Daoy (cell line): ENCODE measurements at places on chromosomes 11 and 22. TPM values are rescaled to one million over a fixed set of nuclear protein-coding genes. Genes with fewer than 3 reads are reported as not detected.

Gene KRTAP5-8
- total RNA-seq = not detected in 2 replicates

DNA sequence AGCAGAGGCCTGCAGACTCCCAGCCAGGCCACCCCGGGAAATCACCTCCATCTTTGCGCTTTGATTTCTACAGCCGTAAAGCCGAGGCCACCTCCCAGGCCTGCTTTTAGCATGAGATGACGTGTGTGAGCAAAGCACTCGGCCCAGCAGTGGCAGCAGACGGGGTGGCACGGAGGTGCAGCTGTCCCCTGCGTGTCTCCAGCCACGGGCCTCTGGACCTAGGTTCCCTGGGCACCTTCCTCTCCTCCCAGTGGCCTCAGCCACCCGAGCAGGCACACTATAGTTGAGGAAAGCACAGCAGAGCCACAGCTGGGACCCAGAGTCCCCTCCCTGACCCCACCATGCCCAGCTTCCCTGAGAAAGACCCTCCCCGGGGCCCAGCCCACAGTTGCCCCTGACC lies 15.9 kb downstream of the GNAZ start:
- no peak for DNase-seq

DNA sequence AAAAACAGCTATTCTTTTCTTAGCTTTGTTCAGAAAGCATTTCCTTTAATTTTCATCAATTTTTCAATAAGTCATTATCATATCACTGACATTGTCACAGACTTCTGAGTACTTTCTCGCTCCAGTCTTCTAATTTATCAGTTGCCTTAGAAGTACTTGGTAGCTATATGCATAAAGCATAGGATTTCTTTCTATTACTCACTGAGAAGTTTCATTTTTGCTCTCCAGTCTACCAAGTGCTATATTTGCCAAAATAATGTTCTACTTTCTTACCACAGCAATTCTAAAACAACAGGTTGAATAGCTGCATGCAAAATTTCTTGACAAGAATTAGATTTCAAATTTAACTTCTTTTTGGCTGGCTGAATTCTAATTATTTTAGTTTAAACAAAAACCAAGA lies 116.3 kb downstream of the STK33 start:
- DNase-seq = no peak

- DNase-seq = no peak
These were observed 124.3 kb downstream of the RCN1 start for GRCh38 chr11:32215157-32215556.
